T-cell (primary cell): ENCODE measurements at places on chromosomes 3 and 15. TPM values are rescaled to one million over a fixed set of nuclear protein-coding genes. Genes with fewer than 3 reads are reported as not detected.
A peak's percentile ranks its signal among the peaks of the same experiment; 100 is the strongest.

Gene CD86
- not detected for total RNA-seq

Gene LMOD3
- not detected for total RNA-seq

DNA sequence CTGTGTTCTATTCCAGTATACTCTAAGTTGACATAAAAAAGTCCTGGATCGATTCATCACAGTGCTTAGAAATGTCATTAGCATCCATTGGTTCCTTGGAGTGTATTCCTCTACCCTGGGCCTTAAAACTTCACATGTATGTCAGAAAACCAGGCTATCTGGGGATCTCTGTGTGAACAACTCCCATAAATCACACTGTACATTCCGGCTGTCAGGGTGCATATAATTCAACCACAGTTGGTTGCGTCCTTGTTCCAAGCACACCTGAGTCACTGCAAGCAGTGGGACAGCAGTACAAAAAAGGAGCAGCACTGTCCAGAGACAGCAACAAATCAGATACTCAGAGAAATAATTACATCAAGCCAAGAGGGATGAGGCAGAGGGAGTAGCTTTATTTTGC, 52.4 kb downstream of the PDZRN3 start:
- H3K36me3 ChIP-seq = no peaks in the 10 kb centered on the region
- H3K27ac ChIP-seq = no peak overlapping the region
- no peak overlapping the region for H3K4me3 ChIP-seq
- peaks cover 3% of the 10 kb centered on the region for H3K27me3 ChIP-seq

- H3K4me1 ChIP-seq = peaks cover 35% of the 10 kb centered on the region
- H3K4me3 ChIP-seq = peak overlapping the region; percentile 90
- H3K36me3 ChIP-seq = peaks cover 38% of the 10 kb centered on the region
- no peaks in the 10 kb centered on the region for H3K27me3 ChIP-seq
These were observed 32.8 kb downstream of the RPN1 start for GRCh38 chr3:128617557-128618397.

- no peaks in the 10 kb centered on the region for H3K27me3 ChIP-seq
- no peak overlapping the region for H3K27ac ChIP-seq
- no peaks in the 10 kb centered on the region for H3K4me1 ChIP-seq
- no peak for DNase-seq
- no peak overlapping the region for H3K4me3 ChIP-seq
These were observed 33.4 kb upstream of the MUC13 start for GRCh38 chr3:124967964-124968363.

Gene POLQ
- 0.23 TPM for total RNA-seq

- no peak overlapping the region for H3K4me3 ChIP-seq
- no peaks in the 10 kb centered on the region for H3K4me1 ChIP-seq
- H3K27ac ChIP-seq = no peak overlapping the region
- H3K27me3 ChIP-seq = peaks cover 7% of the 10 kb centered on the region
- no peaks in the 10 kb centered on the region for H3K36me3 ChIP-seq
- DNase-seq = no peak
These were observed 83.3 kb downstream of the IGF2BP2 start for GRCh38 chr3:185741586-185741985.

Gene ADPRH
- 1.5 TPM for total RNA-seq

GRCh38 chr3:185046603-185047002, 106.3 kb downstream of the C3orf70 start:
- H3K4me3 ChIP-seq = no peak overlapping the region
- no peak overlapping the region for H3K27ac ChIP-seq
- H3K4me1 ChIP-seq = no peaks in the 10 kb centered on the region
- H3K36me3 ChIP-seq = peaks cover 18% of the 10 kb centered on the region
- no peaks in the 10 kb centered on the region for H3K27me3 ChIP-seq

DNA sequence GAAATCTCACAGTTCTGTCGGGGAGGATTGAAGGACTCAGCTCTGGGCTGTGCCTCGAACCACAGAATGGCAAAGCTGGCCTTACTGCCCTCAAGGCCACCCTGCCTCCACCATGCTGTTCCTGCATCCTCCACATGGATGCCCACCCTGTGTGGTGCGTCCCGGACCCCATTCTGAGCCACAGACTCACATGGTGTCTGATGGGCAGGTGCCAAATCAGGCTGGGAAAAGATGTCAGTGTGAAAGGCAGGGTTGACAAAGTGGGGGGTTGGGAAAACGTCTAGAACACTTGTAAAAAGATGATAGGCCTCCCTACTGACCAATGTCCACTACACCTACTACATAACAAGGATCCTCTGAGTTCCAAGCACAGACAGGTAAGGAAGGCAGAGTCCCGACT, 49.4 kb downstream of the TM2D3 start:
- no peaks in the 10 kb centered on the region for H3K36me3 ChIP-seq
- no peaks in the 10 kb centered on the region for H3K4me1 ChIP-seq
- peaks cover 15% of the 10 kb centered on the region for H3K27me3 ChIP-seq
- DNase-seq = no peak

- no peak for DNase-seq
- no peaks in the 10 kb centered on the region for H3K27me3 ChIP-seq
- no peak overlapping the region for H3K4me3 ChIP-seq
- no peak overlapping the region for H3K27ac ChIP-seq
- no peaks in the 10 kb centered on the region for H3K4me1 ChIP-seq
These were observed 87.8 kb upstream of the MDFIC2 start for GRCh38 chr3:70400194-70400593.

Gene GOLGA6A
- total RNA-seq = not detected

- H3K36me3 ChIP-seq = no peaks in the 10 kb centered on the region
- peak overlapping the region; percentile 95 for H3K4me3 ChIP-seq
- H3K27ac ChIP-seq = peak overlapping the region; percentile 93
- no peaks in the 10 kb centered on the region for H3K27me3 ChIP-seq
- DNase-seq = no peak
These were observed 8.4 kb downstream of the CSK start for GRCh38 chr15:74790080-74790916.

Gene MCTP2
- 22.4 TPM for total RNA-seq
